Suppressor macrophage treated with lipopolysaccharide for 1 hour (primary cell): ENCODE measurements at places on chromosomes 2 and 18.

DNA sequence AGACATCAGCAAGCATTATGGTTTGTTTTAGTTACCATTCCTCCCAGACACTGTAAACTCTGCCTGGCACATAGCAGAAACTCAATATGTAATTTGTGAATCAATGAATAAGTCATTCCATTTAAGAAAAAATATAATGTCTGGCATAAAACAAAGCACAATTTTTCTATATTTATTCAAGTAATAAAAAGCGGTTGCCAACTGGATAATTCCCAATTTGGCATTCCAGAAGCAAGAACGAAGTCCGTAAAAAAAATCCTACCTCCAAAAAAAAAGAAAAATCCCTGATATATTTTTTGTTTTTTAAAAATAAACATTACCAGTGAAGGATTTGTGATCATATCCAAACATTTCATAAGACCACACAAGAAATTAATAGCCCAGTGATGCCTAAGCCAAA lies 351.3 kb upstream of the LRRTM4 start:
- no peak for DNase-seq

- no peak for DNase-seq
These were observed 179.0 kb downstream of the LPIN1 start for GRCh38 chr2:11925295-11926066.

DNA sequence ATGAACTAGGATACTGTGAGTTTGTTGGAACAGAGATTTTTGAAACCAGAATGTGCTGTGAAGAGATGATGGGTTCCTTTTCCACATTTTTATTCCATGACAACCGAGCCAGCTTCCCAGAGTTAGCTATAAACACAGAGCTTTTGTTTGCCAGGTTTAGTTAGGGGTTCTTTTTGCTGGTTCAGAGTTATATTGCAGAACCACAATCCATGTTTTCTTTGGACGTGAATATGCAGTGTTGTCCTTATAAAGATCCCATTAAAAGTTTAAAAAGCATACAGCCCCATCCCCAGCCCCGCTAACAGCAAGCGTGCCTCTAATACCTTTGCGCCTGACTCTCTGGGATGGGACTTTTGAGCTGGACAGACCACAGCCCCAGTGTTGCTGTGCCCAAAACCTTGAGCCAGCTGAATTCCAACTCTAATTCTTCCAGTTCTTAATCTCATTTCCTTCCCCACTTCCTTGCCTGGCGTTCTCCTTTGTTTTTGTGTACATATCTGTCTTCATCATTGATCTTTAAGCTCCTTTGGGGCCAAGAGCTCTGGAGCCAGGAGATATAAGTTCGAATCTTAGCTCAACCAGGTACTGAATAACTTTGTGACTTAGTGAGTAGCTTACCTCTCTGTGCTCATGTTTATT lies 72.3 kb downstream of the SPATS2L start:
- DNase-seq = no peak

DNA sequence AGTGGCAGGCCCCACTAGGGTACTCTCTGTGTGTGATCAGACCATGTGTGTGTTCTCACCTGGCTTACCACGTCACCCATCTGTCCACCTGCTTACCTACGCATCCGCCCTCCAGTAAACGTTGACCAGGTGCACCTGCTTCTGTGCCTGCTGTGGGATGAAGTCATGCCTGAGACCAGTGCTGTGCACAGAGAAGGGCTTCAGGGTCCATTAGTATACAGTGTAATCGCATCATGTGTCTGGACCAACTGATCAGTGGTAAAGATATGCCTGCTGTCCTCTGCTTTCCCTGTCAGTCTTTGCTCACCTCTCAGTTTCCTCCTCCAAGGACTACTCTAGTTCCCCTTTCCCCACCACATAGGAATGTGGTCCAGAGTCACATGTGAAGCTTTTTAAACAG lies 109.3 kb downstream of the FHOD3 start:
- no peak for DNase-seq

GRCh38 chr18:49321797-49322461 lies 138.5 kb downstream of the DYM start:
- DNase-seq = peak; percentile 5

GRCh38 chr2:43305517-43305916 lies 79.1 kb upstream of the ZFP36L2 start:
- DNase-seq = peak; percentile 95
